Muscle of arm (tissue), 14 donors: ENCODE measurements at places on chromosomes 13 and 19.
A peak's percentile ranks its signal among the peaks of the same experiment; 100 is the strongest.

- no peak for DNase-seq
Measured at GRCh38 chr19:30596813-30597399, 224.7 kb downstream of the ZNF536 start.

DNA sequence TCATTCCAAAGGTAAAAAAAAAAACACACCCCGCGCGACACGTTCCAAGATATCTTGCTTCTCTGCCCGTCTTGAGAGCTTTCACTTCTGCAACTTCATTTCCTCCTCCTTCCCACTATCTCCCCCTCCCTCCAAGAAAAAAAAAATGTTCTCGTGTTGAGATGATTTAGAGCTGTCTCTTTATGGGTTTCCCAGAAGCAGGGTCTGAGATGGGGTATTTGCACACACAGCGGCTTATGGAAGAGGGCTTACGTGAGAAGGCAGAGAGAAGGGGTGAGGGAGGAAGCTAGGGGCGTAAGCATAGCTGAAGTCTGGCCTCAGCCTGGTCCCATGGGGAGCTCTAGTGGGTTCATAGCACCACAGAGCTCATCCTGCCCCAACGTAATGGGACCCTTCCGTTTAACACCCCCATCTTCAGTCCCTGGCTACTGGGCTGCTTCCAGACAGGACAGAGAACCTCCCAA lies 31.3 kb upstream of the USE1 start:
- DNase-seq, result peak; percentile 50

DNA sequence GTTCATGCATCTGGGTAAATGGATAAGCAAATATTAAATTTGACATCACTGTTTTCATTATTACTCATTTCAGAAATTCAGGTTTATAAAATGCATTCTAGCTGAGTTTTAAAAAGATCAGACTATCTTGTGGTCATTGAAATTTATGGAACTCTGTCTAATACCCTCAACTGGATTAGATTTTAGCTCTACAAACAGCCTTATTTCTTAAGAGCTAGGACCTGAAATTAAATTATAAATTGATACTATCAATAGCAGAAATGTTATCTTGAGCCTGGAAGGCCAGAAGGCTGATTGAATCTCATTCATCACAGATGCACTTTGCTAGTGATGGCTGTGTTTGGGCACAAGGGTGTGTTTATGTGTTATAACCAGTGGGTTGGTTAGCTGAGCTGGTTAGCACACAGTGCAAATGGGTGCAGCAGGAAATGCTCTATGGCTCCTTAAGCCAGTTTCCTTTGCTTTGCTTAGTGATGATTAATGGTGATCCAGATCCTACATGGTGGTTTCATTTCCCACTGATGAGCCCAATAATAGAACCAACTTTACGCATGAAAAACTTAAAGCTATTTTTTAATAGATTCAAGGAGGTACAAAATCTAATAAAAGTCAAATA lies 310.8 kb upstream of the KLF12 start:
- DNase-seq, result no peak

GRCh38 chr13:101489643-101490405 lies 37.3 kb downstream of the ITGBL1 start:
- no peak for DNase-seq

DNA sequence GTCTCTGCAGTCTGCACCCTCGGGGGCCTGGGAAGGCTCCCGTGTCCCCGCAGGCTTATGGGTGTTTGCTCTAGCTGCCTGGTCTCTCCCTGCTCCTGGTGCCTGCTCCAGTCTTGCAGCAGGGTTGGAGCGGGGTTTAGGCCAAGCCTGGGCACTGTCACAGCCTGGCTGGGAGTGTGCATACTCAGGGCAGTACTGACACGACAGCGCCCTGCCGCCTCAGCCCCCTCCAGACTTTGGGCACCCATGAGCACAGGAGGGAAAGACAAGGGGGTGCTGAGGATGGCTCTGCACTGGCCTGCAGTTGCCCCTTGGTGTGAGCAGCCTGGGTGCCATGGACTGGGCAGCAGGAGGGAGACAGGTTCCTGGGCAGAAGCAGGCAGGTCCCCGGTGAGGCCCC lies 35.7 kb downstream of the CEP89 start:
- no peak for DNase-seq

- DNase-seq, result no peak
Measured at GRCh38 chr13:52862358-52863206, 14.1 kb upstream of the PCDH8 start.

DNA sequence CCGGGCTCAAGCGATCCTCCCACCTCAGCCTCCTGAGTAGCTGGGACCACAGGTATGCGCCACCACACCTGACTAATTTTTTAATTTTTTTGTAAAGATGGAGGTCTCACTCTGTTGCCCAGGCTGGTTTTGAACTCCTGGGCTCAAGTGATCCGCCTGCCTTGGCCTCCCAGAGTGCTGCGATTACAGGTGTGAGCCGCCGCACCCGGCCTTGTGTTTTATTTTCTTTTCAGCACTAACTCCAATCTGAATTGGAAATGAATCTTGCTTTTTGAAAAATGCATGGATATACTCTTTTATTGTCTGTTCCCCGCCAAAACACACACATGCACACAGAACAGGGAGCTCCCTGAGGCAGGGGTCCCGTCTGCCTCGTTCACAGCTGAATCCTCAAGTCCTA lies 1.3 kb upstream of the ISOC2 start:
- no peak for DNase-seq

- no peak for DNase-seq
Measured at GRCh38 chr13:51625555-51626345, 41.5 kb downstream of the WDFY2 start.

DNA sequence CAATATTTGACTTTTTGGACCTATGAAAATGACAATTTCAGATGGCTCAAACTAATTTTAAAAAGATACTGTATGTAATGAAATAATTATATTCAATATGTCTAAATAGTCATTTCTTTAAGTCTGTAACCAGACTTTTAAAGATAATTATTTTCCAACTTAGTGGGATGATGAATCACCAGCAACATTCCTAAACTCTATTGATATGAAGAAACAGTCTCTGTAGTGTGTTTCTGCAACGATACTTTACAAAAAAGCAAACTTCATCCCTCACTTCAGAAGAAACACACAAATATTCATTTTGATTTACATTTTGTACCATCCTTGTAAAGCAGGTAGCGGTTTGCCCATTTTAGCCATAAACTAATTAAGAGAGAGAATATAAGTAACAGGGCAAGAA lies 417.4 kb downstream of the EFNB2 start:
- DNase-seq, result no peak

GRCh38 chr19:18290302-18291018 lies 9.0 kb upstream of the JUND start:
- no peak for DNase-seq

- no peak for DNase-seq
Measured at GRCh38 chr13:52830946-52831345, 17.5 kb downstream of the PCDH8 start.

DNA sequence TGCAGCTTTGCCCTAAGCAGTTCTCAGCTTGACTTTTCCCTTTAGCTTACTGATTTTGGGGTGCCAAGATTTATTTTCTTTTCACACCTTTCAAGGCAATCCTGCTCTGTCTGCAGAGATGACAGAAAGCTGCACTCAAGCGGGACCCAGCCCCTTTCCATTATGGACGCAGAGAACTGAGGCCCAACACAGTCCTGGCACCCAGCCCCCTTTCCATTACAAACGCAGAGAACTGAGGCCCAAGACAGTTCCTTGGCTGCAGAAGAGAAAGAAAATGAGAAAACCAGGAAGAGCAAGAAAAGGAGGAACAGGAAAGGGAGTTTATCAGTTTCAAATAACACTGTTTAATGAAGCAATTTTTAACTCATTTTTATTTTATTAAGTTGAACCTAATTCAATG lies 36.8 kb upstream of the ATP11A start:
- DNase-seq, result peak; percentile 91

DNA sequence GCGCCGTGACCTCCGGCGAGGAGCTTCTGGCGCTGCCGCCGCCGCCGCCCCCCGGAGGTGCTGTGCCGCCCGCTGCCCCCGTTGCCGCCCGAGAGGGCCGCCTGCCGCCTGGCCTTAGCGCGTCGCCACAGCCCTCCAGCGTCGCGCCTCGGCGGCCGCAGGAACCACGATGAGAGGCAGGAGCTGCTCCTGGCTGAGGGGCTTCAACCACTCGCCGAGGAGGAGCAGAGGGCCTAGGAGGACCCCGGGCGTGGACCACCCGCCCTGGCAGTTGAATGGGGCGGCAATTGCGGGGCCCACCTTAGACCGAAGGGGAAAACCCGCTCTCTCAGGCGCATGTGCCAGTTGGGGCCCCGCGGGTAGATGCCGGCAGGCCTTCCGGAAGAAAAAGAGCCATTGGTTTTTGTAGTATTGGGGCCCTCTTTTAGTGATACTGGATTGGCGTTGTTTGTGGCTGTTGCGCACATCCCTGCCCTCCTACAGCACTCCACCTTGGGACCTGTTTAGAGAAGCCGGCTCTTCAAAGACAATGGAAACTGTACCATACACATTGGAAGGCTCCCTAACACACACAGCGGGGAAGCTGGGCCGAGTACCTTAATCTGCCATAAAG lies 4.8 kb downstream of the PDX1 start:
- no peak for DNase-seq

- no peak for DNase-seq
Measured at GRCh38 chr13:108193806-108194205, 21.5 kb downstream of the LIG4 start.

DNA sequence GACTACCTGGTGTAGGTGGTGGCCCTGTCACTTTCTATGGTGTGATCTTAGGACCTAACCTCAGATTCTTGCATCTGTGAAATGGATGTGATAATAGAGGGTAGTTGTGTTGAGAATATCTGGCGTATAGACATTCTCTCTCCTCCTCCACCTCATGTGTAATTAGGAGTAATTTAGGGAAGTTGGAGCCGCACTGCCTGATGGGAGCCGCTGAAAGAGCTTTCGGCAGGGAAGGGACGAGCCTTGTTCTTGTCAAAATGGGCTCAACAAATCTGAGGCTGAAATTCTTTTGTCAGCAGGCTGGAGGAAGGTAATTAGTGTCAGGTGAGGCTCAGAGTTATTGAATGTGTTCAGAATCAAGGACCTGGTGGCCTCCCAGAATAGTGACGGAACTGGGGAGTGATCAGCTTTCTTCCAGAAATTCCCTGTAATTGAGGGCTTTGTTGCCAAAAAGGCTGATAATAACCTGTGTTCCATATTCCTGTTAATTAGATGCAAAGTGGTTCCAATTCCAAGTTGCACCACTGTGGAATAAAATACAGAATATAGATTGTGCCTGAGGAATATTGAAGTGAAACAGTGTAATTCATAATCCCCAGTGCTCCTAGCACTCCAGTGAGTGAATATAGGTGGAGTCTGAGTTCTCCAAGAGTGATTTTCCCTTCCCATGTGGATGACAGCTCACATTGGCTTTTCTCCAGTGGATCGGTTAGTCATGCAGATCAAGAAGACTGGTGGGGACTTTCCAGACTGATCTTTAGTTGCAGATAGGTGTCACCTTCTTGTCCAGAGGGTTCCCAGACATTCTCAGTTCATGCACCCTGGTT lies 47.5 kb downstream of the SPATA13 start:
- no peak for DNase-seq

DNA sequence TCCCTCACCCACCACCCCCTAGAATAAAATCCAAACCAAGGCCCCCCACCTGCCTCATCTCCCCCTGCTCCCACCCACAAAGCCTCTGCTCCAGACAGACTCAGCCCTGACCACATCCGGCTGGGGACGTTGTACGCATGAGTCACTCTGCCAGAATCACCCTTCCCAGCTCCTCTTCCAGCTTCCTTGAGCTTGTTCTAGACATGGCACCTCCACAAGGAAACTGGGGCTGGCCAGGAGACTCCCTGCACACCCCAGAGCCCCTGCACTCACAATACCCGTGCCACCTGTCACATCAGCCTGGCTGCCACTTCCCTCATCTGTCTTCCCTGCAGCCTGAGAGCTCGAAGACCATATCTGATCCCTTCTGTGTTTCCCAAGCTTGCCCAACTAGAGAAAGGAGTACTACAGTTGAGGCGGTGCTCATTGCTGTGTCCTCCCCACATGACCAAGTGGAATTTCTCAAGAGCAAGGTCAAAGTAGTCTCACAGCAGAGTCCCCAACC lies 9.7 kb downstream of the DEDD2 start:
- DNase-seq, result no peak

DNA sequence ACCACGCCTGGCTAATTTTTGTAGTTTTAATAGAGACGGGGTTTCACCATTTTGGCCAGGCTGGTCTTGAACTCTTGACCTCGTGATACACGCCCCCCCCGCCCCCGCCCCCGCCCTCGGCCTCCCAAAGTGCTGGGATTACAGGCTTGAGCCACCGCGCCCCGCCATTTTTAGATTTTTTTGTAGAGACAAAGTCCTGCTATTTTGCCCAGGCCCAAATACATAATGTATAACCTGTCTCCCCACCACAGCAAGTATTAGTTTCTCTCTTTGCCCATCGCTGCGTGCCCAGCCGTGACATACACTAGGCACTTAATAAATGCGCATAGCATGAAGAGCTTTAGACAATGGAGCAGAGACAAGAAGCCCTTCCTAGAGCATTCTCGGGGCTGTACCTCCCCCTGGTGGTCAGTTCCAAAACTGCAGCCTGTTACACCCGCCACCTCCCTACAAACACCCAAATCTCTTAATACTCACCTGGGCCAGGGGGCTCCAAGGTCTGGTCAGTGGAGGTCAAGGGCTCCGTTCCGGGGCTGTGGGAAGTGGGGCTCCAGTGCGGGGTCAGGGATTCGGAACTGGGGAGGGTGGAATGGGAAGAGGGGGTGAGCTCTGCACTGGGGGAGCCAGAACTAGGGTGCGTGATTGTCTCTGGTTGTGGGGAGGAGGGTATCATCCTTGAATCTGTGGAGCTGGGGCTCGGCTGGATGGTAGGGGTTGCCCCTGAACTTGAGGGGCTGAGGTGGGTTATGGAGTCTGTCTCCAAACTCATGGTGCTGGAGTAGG lies 22.5 kb downstream of the IQCN start:
- peak; percentile 76 for DNase-seq

GRCh38 chr19:10808937-10809649 lies 26.9 kb downstream of the TMED1 start:
- no peak for DNase-seq

DNA sequence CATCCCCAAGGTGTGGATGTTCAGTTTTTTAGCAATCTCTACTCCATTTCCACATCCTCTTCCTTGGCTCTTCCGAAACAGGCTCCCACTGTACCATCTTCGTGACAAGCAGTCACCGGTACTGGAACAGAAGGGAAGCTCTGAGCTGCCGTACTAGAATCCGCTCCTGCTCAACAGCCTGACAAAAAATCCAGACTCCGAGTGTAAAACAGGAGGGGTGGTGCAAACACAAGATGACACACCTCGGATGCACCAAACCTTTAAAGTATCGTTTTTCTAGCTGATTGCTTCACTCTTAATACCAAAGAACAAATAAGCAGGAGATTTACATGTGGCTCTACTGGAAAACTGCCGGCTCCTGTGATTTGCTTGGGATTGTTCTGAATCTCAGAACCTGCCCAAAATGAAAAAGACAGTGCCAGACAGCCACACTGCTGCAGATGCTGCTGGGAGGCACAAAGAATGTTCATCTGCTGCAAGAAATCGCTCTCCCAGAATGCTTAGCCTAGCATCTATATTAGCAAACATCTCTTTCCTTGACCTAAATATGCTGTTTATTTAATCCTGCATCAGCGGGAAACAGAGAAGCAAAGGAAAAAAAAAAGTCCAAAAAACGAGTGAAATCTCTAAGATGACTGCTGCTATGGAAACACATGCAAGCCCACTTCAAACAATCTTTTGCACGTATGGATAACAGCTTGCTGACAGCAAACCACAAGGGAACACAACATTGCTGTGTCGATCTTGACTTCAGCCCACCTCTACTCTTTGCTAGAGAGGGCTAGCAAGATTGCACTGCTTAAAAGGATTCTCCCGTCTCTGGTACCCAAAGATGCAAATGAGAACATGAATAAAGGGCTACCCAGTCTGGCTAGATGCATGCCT lies 38.0 kb upstream of the DOCK9 start:
- DNase-seq, result no peak
